Islet precursor cell (in vitro differentiated cells): ENCODE measurements at places on chromosomes 13 and 19.

DNA sequence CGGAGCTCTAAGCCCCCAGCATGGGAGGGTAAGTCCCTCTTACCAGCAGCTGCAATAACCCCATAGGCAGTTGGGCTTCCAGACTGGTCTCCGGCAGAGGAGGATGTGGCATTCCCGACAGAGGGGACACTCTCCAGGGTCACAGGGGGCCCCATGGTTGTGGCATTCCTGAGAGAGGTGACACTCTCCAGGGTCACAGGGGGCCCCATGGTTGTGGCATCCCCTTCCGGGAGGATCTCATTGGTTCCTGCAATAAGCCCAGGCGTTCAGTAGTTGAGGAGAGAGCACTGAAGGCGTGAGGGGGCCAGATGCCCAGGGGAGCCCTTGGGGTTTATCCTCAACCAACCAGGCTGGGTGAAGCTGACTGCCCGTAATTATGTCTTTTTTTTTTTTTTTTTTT is 5.4 kb downstream of the CD320 start:
- no peak for DNase-seq

DNA sequence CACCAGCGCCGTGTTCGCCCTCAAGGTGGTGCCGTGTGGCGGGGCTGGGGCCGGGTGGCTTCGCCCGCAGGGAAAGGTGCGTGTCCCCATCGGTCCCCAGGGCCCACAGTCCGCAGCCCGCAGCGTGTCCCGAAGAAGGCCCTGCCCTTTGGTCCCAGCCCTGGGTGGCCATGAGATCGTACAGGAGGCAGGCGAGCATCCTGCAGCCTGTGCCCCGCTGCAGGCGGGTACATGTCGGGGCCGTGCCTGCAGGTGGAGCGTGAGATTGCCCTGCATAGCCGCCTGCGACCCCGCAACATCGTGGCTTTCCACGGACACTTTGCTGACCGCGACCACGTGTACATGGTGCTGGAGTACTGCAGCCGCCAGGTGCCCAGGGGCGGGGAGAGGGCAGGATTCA is 1.5 kb downstream of the PLK5 start:
- no peak for DNase-seq

DNA sequence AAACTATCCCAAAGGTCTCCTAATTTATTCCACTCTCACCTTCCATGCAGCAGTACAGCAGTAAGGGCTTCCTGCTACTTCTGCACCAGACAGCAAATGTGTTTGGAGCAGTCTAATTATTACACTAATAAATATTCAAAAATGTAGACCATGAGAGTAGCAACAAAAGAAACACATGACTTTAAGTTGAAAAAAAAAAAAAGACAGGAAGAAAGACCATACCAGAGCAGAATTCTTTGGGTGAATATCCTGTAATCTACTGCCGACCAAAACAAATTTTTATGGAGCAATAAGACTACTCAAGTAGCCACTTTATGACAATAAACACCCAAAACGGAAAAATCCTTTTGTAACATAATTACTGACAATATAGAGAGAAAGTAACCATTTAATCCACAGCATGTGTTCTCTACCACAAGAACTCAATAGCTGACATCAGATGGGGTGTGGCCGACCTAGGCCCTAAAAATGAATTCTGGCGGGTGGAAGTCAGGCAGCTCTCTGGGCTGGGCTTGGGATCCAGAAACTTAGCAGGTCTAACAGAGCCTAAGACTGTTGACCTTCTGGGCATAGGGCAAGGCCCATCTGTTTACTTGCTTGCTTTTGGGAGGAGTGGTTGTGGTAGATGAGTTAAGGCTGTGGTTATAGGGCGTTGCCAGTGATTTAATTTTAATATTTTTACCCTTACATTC is 4.6 kb downstream of the KLF12 start:
- no peak for DNase-seq

DNA sequence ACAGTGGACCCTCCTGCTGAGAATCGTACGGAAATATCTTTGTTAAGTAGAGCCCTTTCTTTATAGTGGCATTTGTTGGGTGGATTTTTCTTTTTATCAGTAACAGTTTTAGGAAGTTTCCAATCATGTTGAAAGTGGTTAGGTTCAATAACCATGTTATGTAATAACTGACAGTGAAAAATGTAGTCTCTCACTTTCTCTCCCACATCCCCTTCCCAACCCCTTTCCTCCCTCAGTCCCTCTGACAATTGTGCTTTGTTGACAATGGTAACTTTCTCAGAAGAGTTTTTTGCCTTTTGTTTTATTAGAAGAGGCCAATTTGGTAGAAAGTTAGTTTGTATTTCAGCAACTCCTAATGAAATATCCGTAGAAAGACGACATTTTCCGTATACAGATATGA is 77.8 kb upstream of the SLAIN1 start:
- DNase-seq, result no peak

DNA sequence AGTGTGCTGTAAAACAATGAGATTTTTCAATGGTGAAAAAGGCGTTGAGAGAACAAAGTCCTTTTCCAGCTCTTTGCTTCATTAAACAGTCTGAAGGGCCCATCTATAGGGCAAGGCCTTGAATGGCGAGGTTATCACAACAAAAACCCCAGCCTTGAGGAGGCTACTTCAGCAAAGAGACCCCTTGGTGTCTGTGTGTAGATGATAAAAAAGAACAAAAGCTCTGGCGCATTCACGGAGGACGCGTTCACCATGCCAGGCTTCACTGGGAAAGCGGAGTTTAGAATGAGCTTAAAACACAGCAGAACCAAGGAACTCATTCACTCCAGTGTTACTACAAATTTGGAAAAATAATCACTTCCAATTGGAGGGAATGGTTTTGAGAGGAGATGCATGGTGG is 530.0 kb upstream of the ARGLU1 start:
- DNase-seq, result no peak

GRCh38 chr19:19657397-19657783 is 6.1 kb downstream of the ATP13A1 start:
- DNase-seq, result no peak

- DNase-seq, result no peak
Measured at GRCh38 chr13:106291006-106291405, 244.5 kb downstream of the EFNB2 start.

DNA sequence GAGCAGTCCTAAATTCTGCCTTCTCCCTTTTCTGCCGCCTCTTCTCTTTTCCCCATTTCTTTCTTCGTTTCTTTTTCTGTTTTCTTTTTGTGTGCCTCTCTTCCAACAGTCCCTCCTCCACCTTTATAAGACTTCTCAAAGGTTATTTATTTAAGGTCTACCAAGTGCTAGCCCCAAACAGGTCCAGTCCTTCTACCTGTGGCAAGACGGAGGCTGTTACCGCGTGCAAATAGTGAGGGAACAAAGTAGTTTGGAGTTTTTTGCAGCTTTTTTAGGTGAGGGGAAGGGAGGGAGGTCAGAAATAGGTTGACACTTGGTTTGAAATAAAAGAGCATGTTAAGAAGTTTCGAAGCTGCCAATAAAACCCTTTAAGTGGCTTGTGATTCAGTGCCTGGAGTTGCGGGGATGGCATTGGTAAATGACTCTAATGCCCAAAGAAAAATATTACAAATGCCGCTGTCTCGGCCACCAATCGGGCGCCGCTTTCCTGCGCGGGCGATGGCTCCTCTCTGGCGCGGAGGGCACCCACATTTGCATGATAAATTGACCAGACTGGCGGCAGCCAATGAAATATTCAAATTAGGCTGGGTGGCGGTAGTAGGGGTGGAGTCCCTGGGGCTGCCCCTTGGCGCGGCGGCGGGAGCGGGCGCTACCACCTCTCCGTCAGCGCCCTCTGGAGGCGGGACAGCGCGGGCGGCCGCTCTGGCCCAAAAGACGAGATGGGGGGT is 7.5 kb upstream of the TSHZ3 start:
- peak; percentile 76 for DNase-seq

GRCh38 chr13:75263741-75264407 is 218.1 kb downstream of the TBC1D4 start:
- no peak for DNase-seq

- DNase-seq, result no peak
Measured at GRCh38 chr19:16073988-16074387, 2.3 kb upstream of the TPM4 start.

DNA sequence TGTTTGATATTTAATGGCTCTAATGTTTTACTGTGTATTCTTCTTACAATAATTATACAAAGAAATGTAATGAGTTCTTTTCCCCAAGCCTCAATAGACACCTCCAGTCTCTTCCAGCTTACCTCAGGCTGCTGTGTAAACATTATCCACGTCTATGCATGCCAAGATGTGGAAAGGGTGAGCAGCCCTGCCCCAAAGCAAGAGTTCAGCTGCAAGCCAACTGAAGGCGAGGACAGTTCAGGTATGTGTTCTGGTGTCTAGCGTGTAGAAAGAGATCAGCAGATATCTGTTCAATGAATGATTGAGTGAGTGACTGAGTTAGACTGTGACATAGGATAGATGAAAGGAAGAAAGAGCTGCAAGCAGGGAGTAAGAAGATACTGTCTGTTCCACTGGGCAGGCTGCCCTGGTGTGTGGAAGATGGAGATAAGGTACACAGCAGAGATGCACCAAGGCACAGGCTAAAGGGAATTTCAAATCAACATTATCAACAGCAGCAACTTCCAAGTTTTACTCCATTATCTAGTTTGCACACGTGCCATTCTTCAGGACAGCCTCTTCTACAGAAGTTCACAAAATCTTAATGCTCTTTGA is 66.0 kb downstream of the LATS2 start:
- DNase-seq, result peak; percentile 37

GRCh38 chr13:59519819-59520218 is 643.9 kb downstream of the DIAPH3 start:
- DNase-seq, result no peak

DNA sequence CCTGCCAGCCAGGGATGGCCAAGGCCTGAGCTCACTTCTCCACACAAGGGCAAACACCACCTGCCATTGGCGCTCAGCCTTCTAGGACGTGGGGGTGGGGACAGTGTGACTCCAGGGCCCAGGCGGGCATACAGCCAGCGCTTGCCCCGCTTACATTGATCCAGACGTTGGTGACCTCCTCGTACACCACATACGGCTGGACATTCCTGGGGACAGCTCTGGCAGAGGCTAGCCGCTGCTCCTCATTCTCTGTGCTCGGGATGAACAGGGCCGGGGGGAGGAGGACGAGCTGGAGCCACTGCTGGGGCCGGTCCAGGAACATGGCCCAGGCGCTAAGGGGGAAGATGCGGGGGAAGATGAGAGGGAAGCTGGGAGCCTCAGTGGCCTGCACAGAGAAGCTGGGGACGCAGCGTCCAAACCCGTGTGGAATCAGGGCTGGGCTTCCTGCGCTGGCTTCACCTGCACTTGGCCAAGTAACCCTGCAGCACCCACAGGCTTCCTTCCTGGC is 25.1 kb upstream of the MYDGF start:
- DNase-seq, result no peak

DNA sequence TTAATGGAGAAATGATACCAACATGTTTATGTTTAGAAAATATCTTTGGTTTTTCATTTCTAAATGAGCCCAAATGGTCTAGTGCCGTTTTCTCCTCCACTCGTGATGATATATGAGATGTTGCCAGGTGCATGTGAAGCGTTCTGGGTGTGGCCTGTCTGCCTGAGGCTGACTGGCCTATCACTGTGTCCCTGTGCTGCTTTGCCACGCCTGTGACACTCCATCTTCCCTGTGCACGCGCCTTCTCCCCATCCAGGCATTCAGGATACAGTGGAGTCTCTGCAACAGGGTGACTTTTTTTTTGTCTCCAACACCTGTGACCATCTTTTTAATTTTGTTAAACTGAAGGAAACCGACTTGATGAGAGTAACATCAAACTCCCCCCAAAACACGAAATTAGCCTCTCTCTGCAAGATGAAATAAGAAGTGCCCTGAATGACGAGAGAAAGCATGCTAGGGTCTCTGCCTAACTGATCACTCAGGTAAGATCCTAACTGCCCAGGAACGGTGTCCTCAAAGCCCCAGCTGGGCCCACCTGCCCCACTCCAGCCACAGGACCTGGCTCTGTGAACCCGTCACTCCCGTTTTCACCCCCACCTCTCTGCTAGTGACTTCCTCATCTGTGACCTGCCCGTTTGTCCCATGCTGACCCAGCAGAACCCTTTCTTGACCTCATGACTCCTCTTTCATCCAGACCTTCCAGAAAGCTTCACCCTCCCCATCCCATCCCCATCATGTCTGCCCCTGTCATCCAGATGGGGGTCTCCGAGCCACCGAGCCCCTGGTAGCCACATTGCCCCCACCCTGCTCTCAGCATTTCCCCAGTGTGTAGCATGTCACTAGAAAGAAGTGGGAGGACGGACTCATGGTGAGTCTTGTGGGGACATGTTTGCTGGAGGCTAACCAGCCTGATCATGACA is 33.2 kb upstream of the TFDP1 start:
- DNase-seq, result peak; percentile 27

- DNase-seq, result no peak
Measured at GRCh38 chr13:79847882-79848592, 367.1 kb downstream of the NDFIP2 start.

DNA sequence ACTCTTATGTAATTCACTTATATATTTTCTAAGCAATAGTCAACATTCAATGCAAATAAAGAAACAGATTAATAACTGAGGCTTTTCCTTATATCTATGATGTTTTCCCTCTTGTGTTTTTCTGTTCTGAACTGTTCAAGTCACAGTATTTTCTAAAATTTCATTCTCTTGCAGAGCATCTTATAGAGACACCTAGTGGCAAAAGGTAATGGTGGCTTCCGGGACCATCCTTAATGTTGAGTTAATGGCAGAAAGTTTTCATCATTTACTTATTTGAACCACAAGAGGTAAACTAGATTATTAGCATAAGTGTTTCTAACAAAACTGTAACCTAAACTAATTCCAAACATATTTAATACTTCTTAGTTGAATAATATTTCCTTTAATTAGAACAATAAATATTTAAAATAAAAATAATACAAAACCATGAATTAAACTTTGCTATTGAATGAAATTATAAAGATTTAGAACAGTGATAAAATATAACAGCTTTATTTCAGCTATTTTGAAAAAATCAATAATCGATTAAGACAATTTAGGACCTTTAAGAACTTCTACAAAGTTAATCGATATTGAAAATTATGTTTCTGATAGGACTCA is 1.7 kb upstream of the SLITRK5 start:
- DNase-seq, result no peak

- DNase-seq, result no peak
Measured at GRCh38 chr19:48946463-48947257, 8.0 kb upstream of the BAX start.

DNA sequence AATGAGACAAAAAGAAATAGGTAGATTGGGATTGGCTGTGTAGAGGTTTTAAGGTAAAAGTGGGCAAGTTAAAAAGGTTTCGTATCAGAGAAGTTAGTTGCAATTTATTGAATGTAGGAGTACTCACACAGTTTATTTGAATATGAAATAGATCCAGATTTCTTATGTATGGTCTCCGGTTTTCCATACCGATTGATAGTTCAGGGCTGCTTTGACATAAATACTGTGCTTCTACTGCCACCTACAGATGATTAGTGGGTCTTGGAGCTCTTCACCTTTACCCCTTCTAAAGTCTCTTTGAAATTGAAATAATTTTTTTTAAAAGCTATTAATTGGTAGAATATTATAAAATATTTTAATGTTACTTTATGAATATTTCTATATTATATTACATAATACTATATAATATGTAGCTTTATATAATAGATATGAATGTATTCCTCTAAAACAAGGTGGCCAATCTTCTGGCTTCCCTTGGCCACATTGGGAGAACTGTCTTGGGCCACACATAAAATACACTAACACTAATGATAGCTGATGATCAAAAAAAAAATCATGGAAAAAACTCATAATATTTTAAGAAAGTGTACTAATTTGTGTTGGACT is 7.7 kb upstream of the GPR18 start:
- DNase-seq, result no peak

- DNase-seq, result no peak
Measured at GRCh38 chr13:27007166-27007565, 164.4 kb downstream of the USP12 start.
